ENCODE measurements at places on chromosomes 7 and 10.

- DNase-seq = peak; percentile 43
Observed at GRCh38 chr10:68406111-68406814, 814 bp downstream of the RUFY2 start.

DNA sequence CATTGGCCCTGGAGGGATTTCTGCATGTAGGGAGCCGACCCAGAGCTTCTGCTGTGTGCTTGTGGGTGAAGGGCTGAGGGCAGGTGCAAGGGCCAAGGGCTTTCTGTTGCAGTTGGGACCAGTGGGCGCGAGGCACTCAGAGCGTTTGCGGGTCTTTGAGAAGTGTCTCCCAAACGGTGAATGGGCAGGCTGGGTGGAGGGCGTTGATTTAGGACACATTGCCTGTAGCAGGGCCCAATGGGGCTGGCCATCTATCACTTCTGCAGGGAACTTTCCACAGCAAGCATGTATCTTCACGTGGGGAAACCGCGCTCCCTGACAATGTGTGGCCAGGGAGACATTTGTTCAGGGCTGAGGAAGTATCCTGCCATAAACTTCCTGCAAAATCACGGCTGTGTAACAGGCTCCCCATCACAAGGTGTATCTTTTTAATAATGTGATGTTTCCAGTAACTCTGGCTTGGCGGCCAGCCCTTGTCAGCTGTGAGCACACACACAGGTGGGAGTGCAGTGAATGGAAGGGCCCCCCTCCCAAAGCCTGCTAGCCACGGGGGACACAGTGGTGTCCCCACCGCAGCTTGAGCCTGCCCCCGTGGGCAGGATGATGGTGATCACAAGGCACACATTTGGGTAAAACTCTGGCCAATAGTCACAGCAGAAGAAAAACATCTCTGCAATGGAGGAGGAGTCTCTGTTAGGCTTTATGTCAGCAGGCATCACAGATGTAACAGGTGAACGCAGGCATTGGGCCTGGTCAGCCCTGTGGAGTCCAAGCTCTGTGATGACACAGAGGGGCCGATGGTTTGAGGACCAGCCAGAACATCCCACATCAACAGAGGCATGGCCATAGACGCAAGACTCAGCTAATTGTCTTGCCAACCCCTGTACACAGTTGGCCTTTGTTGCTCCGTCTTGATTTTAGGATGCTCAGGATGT is 84.3 kb downstream of the GLRX3 start:
- DNase-seq = no peak

DNA sequence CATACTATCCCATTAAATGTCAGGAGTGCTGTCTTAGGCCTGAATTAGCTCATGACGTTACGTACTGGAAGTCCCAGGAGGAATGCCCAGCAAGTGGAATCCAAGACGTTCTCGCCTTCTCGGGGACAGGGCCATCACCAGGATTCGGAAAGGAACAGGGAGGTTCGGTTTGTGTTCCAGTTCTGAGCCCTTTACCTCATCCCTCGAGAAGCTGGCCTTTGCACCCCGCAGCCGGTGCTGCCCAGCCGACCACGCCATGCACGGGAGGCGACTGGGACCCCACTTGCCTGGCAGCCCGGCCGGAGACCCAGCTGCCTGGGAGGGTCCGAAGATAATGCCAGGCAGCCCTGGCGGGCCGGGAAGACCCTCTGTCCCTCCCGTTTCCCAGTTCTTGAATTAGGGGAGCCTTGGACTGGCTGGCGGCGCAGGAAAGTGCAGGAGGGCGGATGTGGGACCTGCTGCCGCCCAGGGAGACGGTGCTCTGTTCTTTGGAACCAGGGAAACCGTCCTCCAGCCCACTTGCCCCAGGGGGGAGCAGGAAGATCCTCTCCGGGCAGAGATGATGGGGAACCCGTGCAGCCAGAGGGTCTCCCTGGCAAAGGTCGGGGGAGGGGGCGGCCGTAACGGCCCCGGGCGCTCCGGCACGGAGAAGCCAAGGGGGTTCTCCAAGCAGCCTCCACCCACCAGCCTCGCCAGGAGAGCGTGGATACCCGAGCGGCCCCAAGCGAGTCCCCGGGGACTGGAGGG is 671 bp upstream of the CHST3 start:
- no peak for DNase-seq

DNA sequence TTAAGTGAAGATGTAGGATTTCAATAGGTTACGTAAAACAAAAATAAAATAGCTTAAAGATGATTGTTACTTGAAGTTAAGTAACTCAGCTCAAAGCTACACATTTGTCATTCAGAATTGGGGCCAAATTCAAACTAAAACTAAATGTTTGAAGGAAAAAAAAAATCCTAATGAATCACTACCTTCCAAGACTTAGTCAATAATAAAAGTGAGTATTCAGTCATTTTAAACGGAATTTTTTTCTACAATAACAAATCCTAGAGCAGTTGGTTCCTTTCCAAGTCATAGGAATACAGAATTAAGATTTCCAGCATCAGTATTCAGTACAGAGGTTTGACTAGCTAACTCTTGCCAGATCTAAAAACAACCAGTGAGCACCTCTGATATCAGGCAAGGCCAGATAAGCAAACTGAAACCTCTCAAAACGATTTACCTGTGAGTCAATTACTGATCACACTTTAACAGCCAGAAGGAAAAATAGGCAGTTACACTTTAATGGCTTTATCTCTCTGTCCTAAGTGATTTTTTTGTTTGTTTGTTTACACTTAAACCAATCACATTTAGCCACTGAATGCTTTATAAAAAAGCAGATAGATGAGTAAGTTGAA is 669.8 kb upstream of the ANKRD30A start:
- DNase-seq = no peak

DNA sequence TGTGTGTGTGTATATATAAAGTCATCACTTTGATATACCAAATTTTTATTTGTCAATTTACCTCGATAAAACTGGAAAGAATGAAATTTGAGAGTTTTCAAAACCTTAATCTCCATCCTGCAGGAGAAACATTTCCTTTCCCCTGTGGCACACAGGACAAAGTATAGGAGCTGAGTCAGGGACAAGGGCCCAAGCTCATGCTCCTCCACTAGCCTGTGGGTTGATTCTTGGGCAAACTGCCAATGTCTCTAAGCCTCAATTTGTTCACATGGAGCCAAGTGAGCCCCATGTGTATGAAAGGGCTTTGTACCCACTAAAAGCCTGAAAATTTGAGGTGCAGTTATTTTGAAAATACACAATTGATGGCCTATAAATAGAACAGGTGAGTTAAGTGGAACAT is 60.3 kb upstream of the IL6 start:
- DNase-seq = no peak
